ENCODE measurements at places on chromosomes 5 and 9. TPM values are rescaled to one million over a fixed set of nuclear protein-coding genes. Genes with fewer than 3 reads are reported as not detected.

The DAB2IP gene
- 70.7 TPM for total RNA-seq

The GAS1 gene
- 4.8 TPM for total RNA-seq

The LMX1B gene
- total RNA-seq, result 9.1 TPM

The KIAA0825 gene
- total RNA-seq, result 2.2 TPM

The MOB3B gene
- 1.6 TPM for total RNA-seq

The TIMD4 gene
- not detected for total RNA-seq

The BARHL1 gene
- not detected for total RNA-seq

The C5orf34 gene
- total RNA-seq, result 10.3 TPM

The ANKRD34B gene
- 0.09 TPM for total RNA-seq

The SLC25A2 gene
- total RNA-seq, result not detected

The OMD gene
- not detected for total RNA-seq

The CARTPT gene
- total RNA-seq, result not detected

The SARDH gene
- 11.5 TPM for total RNA-seq

The DDX4 gene
- total RNA-seq, result not detected

The ERP44 gene
- 22.4 TPM for total RNA-seq

The ANKRD55 gene
- total RNA-seq, result not detected

The INSYN2B gene
- total RNA-seq, result not detected

The SYNPO gene
- total RNA-seq, result 4.2 TPM

The LSM11 gene
- total RNA-seq, result 3.4 TPM

The SLC4A9 gene
- total RNA-seq, result 0.27 TPM

The PCDHGB6 gene
- 8.3 TPM for total RNA-seq

The PPP2R2B gene
- 8.0 TPM for total RNA-seq

The PCDHB13 gene
- 3.3 TPM for total RNA-seq

The EPB41L4A gene
- 7.9 TPM for total RNA-seq

The CHSY3 gene
- 2.4 TPM for total RNA-seq

The RNF208 gene
- total RNA-seq, result 27.3 TPM

The PDE6A gene
- 0.15 TPM for total RNA-seq

The ACTBL2 gene
- total RNA-seq, result not detected

The IL3 gene
- total RNA-seq, result not detected

The SPINK6 gene
- total RNA-seq, result not detected

The QRFP gene
- total RNA-seq, result not detected

The HIGD2A gene
- 96.6 TPM for total RNA-seq

The DCAF10 gene
- 23.3 TPM for total RNA-seq

The C5orf63 gene
- total RNA-seq, result 9.4 TPM

The RHOBTB3 gene
- total RNA-seq, result 421 TPM

The TCF7 gene
- total RNA-seq, result 6.4 TPM

The AMBP gene
- total RNA-seq, result 2.9 TPM

The SEMA4D gene
- 42.8 TPM for total RNA-seq

All from endodermal cell (in vitro differentiated cells).